ENCODE measurements at places on chromosomes 6 and 20. TPM values are rescaled to one million over a fixed set of nuclear protein-coding genes. Genes with fewer than 3 reads are reported as not detected.

DNA sequence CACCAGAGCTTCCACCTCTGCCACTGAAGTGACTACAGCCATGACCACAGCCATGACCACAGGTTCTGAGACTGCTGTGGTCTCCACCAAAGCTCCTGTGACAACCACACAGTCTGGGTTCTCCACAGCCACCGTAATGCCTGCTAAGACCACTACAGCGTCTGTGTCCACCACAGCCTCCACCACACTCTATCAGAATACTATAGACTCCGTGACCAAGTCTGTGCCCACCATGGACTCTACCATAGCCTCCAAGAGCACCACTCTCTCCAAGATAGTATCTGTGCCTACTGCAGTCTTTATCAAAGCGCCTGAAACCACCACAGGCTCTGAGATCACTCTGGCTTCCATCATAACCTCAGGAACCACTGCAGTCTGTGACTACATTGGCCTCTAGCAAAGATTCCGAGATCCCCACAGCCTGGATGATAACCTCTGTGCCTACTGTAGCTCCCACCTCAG, 18.3 kb upstream of the MUC21 start:
- DNase-seq = no peak

GRCh38 chr6:12060780-12061609, 48.9 kb downstream of the HIVEP1 start:
- DNase-seq = peak; percentile 90

- DNase-seq = no peak
Measured at GRCh38 chr6:30029588-30029987, 31.5 kb upstream of the POLR1H start.

DNA sequence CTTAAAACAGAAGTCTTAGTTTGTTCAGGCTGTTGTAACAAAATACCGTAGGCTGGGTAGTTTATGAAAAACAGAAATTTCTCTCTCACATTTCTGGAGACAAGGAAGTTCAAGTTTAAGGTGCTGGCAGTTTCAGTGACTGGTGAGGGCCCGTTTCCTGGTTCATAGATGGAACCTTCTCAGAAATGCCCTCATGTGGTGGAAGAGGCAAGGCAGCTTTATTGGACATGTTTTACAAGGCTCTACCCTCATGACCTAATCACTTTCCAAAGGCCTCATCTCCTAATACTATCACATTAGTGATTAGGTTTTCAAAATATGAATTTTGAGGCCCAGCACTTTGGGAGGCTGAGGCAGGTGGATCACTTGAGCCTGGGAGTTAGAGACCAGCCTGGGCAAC, 2.4 kb downstream of the HEBP2 start:
- DNase-seq = no peak

- no peak for DNase-seq
Measured at GRCh38 chr6:38266921-38267354, 372.8 kb downstream of the BTBD9 start.

DNA sequence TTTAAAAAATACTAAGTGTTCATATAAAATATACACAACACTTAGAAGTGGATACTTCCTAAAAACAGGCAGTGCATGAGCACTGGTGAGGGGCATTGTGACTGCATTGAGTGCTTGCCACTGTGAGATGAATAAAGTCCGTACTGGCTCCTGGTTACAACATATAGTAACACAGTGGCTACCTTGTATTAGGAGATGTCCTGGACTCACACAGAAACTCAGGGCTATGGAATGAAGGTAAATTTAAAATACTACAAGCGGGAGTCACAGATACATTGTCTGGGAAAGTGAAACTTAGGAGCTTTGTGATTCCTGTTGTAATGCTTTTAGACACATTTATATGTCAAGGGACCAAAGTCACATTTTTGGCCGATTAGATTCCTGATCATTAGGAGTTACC, 36.5 kb upstream of the HLA-G start:
- DNase-seq = no peak

DNA sequence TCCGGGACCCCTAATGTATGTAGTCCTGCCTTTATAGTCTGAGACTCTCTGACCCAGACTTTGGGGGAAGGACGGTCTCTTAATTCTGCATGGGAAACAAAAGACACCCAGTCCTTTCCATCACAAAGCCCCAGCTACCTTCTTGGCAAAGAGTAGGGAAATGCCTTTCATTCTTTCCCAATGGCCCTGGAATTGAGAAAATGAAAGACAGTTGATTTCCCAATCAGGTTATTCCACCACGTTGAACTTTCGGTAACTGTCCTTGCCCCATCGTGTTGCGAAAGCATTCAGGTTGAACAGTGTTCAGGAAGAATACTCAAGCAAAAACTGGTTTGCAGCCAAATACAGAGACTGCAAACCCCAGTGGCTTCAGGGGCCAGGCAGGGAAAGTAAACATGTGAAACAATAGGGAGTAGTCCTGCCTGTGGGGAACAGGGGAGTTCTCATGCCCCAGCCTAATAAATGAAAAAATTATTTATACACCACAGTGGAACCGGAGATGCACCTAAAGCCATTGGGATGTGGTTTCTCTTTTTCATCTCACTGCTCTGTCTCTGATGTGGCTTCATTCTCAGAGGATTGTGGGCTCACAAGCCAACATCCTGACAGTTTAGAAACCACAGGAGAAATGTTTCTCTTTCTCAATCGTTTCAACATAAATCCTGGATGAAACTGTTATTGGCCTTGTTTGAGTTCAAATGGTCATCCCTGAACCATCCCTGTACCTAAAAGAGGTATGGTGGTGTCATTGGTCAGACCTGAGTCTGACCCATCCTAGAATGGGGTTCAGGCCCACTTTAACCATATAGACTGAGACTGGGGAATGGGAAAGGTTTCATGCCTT, 44.2 kb upstream of the SLC9A8 start:
- peak; percentile 73 for DNase-seq

DNA sequence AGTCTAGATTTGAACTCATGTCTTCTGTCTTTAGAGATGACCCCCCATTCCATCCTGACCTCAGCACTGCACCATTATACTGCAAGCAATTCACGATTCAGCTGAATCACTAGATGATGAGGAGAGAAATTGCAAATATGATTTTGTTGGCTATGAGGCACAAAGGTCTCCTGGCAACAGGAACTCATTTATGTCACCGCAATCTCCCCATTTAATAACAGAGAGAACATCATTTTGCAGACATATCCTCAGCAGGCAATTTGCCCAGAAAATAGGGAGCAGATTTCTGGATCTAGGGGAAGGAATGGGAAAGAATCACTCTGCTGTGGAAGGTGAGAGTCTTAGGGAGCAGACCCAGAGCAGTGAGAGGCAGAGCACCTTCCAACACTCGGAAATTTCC, 303.0 kb downstream of the PAX1 start:
- no peak for DNase-seq

- DNase-seq = no peak
Measured at GRCh38 chr20:8527998-8528723, 396.1 kb downstream of the PLCB1 start.

DNA sequence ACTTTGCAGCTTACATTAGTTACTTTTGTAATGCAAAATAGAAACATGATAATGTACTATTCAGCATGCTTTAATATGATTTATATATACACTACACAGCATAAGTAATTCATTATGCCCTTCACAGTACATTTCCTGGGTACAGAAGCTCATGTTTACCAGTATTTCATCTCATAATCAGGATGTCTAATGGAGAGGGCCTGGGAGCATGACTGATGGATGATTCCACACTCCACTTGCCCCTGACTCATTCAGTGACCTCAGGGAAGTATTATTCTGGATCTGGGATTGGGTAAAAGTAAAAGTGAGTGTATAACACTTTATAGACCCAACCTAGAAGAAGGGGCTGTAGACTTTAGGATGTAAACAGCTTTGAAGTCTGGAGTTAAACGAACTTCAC, 31.4 kb upstream of the BACH2 start:
- no peak for DNase-seq

GRCh38 chr6:31356216-31356945, 598 bp downstream of the HLA-B start:
- peak; percentile 76 for DNase-seq

- no peak for DNase-seq
Measured at GRCh38 chr20:40639676-40640355, 49.2 kb downstream of the MAFB start.

DNA sequence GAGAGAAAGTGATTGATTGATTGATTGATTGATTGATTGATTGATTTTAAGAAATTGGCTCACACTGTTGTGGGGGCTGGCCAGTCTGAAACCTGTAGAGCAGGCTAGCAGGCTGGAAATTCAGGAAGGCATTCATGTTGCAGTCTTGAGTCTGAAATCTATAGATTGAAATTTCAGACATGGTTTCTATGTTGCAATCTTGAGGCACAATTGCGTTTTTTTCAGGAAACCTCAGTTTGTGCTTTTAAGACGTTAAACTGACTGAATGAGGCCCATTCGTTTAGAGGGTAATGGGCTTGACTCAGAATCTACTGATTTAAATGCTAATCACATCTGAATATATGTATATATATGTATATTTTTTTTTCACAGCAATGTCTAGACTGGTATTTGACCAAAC, 106.3 kb downstream of the STXBP5 start:
- DNase-seq = no peak

DNA sequence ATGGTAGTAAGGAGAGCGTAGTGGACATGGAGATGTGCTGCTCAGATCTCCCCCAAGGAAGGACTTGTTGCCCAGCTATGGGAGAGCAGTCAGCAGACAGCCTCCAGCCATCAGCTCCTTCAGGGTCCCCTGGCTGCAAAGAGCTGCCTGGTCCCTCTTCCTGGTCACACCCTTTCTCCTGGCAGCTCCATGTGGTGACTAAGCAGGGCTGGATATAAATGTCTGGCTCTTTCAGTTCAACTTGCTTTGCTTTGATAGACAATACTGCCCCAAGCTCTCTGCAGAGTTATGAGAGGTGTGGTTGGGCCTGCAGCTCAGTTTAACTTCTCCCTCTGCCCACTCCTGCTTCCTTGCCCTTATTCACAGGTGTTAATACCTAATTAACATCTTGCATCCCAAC, 64.1 kb upstream of the DDR1 start:
- peak; percentile 70 for DNase-seq

- no peak for DNase-seq
Measured at GRCh38 chr20:63309261-63310071, 16.5 kb downstream of the COL20A1 start.

DNA sequence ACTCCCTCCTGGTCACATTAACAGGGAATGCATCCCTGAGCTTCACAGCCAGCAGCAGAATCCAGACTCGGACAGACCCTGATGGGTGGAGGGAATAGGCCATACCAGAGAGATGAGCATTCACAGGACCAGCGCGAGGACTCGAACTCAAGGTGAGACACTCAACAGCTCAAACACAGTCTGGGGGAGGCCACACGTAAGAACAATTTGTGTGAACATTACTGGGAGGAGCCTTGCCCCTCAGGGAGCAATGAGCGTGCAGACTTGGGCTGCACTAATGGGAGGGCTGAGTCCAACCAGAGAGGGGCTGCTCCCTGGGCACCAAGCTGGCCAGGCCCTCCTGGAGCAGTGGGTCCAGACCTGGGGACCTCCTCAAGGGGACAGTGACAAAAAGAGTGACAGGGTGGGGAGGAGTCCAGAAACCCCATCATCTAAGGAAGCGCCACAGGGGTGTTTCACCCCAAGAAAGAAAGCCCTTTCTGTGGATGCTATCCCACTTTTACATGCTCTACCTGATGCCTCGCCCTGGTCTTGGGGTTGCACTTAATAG, 118.4 kb downstream of the MRPL14 start:
- peak; percentile 29 for DNase-seq

- DNase-seq = no peak
Measured at GRCh38 chr20:7540018-7540417, 400.2 kb downstream of the HAO1 start.

- DNase-seq = no peak
Measured at GRCh38 chr20:53789989-53790675, 196.5 kb upstream of the ZNF217 start.

GRCh38 chr20:63359937-63360849, 956 bp downstream of the CHRNA4 start:
- no peak for DNase-seq

DNA sequence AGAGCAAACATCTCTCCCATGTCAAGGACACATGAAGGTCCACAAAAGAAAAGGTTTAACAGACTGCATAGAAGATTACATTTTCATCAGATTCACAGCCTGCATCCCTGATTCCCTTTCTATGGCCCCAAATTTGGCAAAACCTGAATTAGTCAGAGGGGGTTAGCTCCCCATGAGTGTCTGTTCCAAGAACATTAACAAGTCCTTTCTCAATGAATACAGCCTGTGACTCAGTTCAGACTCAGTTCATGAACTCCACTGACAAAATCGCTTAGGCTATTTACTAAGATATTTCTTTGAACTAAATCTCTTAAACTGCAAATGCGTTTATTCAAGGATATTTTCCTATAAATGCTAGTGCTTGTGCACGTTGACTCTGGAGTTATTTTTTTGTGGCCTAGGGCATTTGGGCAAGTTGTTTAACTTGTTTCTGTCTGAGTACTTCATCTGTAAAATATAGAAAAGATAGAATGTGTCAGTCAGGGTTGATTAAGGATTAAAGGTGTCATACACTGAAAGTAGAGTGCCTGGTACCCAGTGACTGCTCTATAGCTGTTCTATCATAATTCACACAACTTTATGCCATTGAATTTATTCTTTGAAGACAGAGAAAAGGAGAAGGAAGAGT, 422.6 kb downstream of the HTR1B start:
- no peak for DNase-seq

DNA sequence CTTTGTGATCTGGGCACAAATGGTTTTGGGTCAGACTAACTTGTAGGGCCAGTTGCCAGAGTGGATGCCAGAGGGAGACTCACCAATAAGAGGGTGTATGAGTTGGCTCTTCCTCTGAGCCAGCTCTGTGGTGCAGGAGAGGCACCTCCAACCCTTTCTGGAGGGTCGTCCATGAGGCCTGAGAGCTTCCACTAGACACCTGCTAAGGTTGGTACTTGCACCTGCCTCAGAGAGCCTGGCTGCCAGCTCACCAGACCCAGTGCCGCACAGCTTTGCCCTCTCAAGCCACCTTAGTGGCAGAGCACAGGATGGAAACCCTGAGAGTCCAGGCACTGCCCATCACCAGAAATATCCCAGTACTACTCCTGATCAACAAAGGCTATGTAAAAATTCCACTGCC, 504.3 kb downstream of the EYS start:
- no peak for DNase-seq

Gene WFDC12
- not detected for total RNA-seq

Gene MTFR2
- total RNA-seq = 2.1 TPM

Gene CLPSL1
- total RNA-seq = not detected

Gene HLA-DMB
- total RNA-seq = 59.4 TPM

Gene NR2E1
- total RNA-seq = not detected

Gene MYT1
- total RNA-seq = 0.18 TPM

Gene OPRM1
- not detected for total RNA-seq

Gene OGFRL1
- total RNA-seq = 3.0 TPM

Gene NKX2-2
- total RNA-seq = 2.5 TPM

Data from Peyer's patch (tissue), 4 donors.